Activated CD4-positive, alpha-beta T cell treated with anti-CD3 and anti-CD28 coated beads for 36 hours (primary cell): ENCODE measurements at places on chromosomes 11 and 22.

DNA sequence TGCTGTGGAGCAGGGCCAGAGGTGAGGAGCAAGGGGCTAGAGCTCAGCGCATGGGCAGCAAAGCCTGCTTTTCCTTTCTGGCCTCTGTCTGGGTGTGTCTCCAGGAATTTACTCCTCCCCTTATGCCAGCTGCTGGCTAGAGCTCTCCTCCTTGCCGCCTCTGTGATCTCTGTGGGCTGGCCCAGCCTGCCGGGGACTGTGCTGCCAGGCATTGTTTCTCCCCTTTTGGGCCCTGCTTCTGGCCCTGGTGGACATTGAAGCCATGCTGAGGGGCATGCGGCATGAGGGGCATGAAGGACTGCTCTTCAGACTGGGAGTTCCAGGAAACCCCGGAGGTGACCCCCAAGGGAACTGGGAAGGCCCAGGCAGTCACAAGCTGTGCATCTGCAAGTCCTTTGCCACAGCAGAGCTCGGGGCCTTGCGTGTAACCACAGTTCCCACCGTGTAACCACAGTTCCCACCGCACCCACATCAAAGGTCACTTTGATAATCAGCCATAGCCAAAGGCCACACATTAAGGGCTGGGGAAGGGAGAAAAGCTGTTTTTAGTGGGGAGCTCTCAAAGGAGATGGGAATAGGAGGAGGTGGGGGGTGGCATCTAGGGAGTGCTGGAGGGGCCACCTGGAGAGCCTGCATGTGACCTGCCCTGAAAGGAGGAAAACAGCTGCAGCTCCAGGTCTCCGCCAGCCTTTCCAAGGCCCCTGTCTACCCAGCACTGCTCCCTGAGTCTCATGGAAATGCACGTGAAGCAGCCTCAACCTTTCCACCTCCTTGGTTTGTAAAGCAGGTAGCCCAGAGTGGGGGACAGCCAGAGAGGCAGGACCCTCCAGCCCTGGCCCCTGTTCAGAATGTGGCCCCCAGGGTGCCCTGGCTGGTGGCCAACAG is 62.3 kb downstream of the PPFIBP2 start:
- DNase-seq = peak; percentile 31

DNA sequence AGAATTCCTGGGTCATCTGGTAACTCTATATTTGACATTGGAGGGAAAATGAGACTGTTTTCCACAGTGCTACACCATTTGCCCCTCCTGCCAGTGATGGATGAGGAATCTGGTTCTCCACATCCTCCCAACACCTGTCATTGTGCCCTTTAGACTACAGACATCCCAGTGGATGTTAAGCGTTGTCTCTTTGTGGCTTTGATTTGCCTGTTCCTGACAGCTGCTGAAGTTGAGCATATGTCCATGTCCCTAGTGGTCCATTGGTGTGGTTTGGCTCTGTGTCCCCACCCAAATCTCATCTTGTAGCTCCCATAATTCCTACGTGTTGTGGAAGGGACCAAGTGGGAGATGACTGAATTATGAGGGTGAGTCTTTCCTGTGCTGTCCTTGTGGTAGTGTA is 88.5 kb downstream of the BRD1 start:
- no peak for DNase-seq

- DNase-seq = peak; percentile 9
Measured at GRCh38 chr22:24953384-24954113, 1.0 kb downstream of the KIAA1671 start.

DNA sequence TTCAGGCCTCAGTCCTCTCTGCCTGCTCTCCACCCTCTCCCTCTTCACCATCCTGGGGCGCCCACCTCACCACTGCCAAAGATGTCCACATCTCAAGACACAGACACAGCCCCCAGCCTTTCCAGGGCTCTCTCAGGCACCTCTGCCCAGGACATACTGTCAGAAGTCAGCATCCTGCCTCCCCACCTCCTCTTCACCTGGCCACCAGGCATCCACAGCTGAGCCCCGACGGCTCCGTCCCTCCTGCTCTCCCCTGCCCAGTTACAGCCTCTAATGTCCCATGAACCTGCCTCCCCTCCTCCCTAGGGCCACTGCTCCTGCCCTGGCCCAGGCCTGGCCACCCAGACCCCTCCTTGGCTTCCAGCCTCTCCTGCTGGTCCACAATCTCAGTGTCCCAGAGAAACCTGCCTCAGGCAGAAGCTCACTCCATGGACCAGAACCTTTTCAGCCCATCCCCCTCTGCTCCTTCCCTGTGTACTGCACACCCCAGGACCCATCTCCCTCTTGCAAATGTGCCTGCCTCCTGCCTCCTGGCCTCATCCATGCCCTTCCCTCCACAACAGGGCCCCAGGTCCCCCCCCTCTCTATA is 3.2 kb downstream of the LTBP3 start:
- DNase-seq = peak; percentile 27

- DNase-seq = peak; percentile 74
Measured at GRCh38 chr11:94134651-94135512, 6.2 kb downstream of the PANX1 start.

DNA sequence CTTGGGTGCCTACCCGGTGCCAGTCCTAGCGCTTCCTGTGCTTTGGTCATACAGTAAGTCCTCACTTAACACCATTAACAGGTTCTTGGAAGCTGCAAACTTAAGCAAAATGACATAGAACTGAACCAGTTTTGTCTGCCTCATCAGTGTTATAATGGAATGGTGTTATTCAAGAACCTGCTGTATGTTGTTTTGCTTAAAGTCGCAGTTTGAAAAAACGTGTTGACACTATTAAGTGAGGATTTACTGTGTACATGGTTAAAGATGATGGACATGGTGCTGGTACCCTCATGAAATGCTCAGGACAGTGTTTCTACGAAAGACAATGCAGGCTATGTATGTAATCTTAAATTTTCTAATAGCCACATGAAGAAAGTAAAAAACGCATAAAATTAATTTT is 41.3 kb downstream of the PPP6R3 start:
- DNase-seq = no peak

DNA sequence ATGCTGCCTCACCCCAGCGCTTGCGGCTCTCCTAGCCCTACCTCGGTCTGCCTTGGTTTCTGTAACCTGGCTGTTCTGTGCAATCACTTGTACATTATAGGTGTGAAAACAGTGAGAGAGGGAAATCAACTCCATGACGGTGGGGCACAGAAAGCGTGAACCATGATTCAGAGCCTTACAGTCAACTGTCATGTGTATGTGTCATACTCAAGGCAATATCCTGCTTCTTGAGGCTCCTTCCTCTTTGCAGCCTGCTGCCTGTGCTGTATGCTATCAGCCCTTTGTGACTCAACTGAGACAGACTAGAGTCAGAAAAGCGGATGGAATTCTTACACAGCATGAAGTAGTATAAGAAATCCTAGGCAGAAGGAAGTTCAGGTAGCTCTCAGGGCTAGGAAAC is 2.1 kb downstream of the NRIP3 start:
- peak; percentile 79 for DNase-seq

DNA sequence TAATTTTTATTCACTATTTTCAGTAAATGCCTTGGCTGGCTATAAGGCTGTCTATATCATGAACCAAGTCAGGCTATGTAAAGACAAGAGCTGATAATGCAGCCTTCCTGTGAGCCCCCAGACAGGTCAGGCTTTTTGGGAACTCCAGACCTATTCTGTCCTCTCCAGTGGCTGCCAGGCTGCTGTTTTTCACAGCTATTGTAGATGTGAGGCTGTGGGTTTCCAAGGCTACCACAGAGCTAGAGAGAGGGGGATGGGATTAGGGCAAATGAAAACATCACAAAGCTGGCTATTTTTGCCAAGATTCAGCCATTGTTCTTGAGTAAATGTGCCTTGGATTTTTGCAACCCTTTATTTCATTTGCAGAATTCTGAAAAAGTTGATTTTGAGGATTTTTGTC is 55.7 kb upstream of the SORL1-AS1 start:
- no peak for DNase-seq
